Lower leg skin (tissue), 4 donors: ENCODE measurements at places on chromosomes 12 and 14. TPM values are rescaled to one million over a fixed set of nuclear protein-coding genes. Genes with fewer than 3 reads are reported as not detected.

DNA sequence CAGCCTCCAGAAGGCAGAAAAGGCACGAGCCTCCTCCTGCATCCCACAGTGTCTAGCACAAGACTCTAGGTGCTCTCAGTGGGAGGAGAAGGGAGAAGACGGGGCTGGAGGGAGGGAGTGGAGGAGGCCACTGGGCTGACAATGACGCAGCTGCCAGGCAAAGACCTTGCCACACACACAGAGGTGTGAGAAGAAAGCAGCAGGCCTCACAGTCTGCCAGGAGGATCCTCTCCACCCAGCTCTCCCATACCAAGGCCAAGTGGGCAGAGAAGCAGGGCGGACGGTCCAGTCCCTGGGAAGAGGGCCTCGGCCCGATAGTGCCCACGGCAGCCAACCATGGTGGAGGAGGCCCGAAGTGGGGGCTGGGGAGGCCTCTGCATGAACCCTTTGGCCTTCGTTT, 78.9 kb downstream of the NCOR2 start:
- no peak for DNase-seq

DNA sequence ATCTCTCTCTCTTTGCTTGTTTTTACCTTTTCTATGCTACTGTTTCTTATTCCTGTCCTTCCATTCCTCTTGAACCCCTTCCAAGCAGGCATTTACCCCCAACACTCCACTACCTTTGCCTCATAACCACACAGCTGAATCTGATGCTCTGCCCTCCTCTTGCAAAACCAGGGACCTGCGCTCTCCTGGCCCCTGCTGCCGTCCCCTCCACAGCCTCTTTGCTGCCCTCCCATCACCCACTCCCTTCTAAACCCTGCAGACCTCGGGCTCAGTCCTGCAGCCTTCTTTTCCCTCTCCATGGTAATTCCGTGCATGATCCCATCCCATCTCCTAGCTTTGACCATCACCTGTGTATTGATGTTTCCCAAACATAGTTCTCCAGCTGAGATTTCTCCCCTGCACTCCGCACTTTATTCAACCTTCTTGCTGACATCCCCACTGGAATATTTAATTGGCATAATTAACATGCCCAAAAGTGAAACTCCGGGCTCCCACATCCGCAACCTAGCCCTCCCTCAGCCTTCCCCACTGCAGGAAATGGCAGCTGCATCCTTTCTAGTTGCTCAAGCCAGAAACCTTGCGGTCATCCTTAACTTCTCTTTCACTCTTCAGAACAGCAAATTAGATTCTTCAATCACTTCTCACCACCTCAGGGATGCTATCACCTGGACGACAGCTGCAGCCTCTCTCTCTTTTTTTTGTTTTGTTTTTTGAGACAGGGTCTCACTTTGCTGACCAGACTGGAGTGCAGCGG, 16.0 kb downstream of the FIGNL2 start:
- DNase-seq, result no peak

- DNase-seq, result no peak
Measured at GRCh38 chr14:40847480-40847879, 759.2 kb upstream of the LRFN5 start.

The AMDHD1 gene
- not detected for total RNA-seq

DNA sequence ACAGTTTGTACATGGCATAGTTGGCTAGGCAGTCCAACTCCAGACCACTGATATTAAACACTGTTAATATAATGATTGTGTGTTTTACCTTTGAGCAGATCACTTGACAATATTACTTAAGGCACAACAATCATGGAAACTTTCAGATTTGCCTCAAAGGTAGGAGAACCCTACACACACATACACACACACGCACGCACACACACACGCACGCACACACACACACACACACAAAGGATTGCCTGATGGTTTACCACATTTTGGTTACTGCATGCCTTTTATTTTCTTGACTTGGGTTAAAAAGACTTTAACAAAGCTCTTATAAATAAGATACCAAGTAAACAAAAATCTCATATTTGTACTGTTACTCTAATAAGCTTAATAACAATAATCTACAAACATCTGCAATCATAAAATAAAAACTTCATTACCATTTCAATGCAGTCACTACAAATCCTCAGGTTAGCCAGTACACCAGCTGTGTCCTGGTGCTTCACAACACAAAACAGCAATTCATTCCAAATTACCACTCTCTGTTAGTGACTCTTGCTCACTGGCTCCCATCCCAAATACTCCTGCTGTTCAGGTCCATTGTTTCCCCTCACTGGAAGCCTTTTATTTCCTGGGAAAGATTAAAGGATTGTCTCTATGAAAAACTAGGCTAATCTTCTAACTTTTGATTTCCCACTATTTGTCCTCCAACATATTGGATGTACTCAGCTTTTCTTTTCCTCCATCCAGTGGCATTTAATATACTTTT, 175.2 kb upstream of the ATP2B1 start:
- DNase-seq, result no peak

DNA sequence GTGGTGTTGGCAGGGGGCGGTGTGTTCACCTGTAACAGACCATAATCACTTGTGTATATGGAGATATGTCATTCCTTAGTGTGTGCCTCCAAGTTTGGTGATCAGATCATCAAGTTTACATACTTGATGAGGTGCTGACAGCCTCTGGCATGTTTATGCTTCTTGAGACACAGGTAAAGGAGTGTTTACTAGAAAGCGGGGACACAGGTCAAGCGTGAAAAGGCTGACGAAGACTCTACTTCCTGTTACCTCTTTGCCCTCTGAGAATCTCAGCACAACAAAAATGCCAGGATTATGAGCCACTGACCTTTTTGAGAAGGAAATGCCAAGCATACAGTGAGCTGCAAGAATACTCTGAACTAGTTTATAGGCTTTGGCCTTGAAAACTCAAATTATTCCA, 29.6 kb downstream of the PRDM4 start:
- DNase-seq, result no peak

The NEUROD4 gene
- not detected for total RNA-seq
